ENCODE measurements at places on chromosomes 6 and 20. TPM values are rescaled to one million over a fixed set of nuclear protein-coding genes. Genes with fewer than 3 reads are reported as not detected.

DNA sequence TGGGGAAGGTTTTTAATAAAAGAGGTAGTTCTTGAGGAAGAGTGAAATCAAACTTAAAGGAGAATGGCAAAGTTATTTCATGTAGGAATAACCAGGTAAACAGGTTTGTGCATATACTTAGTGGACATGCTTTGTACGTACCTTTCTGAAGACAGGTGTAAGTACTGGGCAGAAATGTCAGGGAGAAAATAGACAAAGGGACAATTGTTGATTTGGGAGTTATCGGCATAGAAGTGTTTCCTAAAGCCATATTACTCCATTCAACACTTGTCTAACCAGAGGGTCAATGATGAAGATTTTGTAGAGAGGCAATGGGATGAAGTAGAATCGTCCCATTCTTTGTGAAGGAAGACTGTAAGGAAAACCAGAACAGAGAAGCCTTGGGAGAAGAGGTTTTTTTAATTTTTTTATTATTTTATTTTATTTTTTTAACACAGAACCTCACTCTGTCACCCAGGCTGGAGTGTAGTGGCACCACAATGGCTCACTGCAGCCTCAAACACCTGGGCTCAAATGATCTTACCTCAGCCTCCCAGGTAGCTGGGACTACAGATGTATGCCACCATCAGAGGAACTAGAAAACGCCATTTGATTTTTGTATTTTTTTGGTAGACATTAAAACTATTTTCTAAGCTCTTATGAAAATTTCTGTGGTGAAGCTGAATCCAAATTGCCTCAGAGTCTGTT is 18.0 kb downstream of the SMAP1 start:
- DNase-seq: no peak

GRCh38 chr20:19205981-19206396 is 6.5 kb upstream of the SLC24A3 start:
- DNase-seq: no peak

GRCh38 chr6:15296735-15297134 is 50.9 kb downstream of the JARID2 start:
- no peak for DNase-seq

DNA sequence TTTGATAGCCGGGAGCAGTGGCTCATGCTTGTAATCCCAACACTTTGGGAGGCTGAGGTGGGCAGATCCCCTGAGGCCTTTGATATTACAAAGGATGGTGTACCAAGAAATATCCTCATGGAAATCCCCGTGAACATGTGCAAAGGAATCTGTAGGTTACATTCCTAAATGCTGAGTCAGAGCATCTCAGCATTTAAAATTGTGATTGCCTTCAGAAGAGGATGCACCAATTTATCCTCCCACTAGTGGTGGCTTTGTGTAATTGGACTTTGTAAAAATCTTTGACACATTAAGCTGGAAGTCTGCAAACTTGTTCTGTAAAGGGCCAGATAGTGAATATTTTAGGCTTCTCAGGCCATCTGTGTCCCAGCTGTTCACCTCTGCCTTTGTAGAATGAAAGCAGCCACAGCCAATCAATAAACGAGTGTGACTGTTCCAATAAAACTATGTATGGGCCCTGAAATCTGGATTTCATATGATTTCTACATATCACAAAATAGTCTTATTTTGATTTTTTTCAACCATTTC is 11.8 kb downstream of the TMEM14B start:
- DNase-seq: peak; percentile 28

XKR7 gene
- total RNA-seq: 20.0 TPM

DNA sequence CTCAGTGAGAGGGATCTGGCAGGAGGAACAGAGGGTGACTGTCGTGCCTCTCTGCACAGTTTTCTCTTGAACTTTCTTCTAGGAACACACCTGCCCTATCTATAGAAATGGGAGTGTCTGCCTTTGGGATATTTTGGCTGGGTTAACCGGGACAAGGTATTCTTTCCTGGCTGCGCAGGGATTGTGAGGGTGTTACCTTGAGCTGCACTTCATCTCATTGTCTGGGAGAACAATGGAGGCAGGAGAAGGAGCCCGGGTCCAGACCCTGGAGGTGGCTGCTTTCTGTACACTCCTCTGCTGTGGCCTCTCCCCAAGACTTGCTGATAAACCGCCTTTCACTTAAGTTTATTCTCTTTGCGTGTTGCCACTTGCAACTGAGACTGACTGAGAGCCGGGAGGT is 192.8 kb downstream of the TBXT start:
- DNase-seq: no peak

GRCh38 chr20:58897488-58897887 is 45.0 kb downstream of the GNAS start:
- no peak for DNase-seq

- no peak for DNase-seq
Observed at GRCh38 chr20:11376420-11376819, 541.3 kb upstream of the BTBD3 start.

DNA sequence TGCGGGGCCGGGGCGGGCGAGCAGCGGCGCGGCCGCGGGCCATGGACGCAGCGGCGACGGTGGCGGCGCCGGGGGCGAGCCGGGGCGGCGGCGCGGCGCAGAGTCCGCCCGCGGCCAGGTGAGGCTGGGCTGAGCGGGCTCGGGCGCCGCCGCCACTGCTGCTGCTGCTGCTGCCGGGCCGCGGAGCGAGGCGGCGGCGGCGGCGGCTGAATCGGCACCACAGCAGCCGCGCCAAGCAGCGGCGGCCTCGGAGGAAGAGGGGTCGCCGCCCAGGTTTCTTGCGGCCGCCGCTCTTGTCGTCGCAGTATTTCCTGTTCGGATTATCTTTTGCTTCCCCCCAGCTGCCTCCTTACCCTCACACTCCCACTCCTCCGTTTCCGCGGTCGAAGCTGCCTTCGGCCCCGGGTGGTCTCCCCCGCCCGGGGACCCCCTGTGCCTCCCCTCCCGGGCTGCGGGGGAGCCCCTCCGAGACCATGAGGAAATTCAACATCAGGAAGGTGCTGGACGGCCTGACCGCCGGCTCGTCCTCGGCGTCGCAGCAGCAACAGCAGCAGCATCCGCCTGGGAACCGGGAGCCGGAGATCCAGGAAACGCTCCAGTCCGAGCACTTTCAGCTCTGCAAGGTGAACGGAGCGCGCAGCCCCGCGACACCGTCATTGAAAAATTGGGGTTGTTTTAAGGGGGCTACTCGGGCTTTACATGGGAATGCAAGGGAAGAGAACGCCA is at the start of gene STXBP5:
TSS of gene STXBP5 (plus strand) at position 358 of the 726 bp plus-strand sequence. CDS start at position 474, 116 bp downstream.
- peak; percentile 43 for DNase-seq

DNA sequence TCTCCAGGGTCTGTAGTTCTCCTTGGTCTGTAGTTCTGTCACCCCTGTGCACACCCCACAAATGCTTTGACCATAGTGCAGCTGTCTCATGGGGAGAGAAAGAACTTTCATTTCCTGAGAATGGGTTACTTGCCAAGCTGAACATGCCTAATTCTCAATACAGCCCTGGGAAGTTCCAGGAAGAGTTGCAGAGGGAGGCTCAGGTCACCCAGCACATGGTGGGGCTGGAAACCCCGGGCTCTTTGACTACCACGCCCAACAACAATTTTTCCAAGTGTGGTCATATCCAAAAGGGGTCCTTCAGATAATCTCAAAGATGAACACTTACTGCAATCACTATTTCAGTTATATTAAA is 2.2 kb upstream of the PTPRA start:
- DNase-seq: no peak

HRH3 gene
- total RNA-seq: 1.7 TPM

KIAA0408 gene
- total RNA-seq: 74.0 TPM

DNA sequence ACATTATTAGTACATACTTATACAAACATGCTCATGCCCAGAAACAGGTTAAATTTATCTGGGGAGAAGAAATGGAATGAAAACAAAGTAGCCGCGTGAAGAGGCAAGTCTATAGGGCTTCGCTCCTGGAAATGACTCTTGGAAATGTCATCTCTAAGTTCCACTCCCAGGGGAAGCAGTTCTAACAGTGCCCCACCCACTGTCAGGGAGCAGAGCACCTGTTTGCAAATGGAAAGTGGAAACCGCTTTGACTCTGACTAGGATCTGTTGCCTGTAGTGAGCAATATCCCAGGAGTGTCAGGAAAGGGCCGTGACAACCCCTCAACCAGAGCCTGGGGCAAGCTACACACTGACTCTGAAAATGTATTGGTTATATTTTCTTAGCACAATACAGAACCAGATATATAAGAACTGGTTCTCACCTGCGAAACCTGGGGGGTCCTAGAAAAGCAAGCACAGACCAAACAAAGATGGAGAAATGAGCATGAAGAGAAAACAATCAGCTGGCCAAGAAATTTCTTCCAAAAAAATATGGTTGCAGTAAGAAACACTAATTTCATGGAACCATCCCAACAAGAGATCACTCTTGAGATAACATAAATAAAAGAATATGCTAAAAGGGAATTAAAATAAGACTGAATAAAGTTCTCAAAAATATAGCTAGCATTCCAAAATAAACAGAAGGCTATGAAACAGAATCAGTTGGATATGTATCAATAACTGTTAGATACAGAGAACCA is 47.5 kb upstream of the CRISP1 start:
- DNase-seq: no peak

DNA sequence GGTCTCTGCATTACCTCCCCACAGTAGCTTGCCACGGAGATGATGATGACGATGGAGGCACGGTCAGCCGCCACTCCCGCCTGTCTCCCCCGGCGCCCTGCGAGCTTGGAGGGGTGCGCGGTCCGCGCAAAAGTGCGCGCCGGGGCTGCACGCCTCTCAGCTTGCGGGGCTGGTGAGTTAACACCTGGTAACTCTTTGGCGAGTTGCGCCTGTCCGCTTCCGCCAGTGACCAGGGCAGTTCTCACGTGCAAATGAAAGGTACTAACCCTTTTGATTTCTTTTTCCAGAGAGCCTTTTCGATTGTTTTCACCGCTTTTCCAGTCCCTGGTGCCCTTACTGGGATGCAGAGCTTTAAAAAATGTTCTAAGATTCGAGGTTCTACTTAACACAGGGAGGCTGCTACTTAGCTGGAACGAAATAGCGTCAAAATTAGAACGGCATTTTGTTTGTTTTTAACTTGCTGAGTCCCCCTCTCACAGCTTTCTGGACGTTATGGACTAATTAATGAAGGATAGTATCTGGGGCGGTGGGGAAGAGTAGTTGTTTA is 6.2 kb downstream of the GRIK2 start:
- DNase-seq: no peak

GRCh38 chr20:17735959-17736621 is 36.3 kb downstream of the BANF2 start:
- DNase-seq: no peak

RNF39 gene
- 0.18 TPM for total RNA-seq

DNA sequence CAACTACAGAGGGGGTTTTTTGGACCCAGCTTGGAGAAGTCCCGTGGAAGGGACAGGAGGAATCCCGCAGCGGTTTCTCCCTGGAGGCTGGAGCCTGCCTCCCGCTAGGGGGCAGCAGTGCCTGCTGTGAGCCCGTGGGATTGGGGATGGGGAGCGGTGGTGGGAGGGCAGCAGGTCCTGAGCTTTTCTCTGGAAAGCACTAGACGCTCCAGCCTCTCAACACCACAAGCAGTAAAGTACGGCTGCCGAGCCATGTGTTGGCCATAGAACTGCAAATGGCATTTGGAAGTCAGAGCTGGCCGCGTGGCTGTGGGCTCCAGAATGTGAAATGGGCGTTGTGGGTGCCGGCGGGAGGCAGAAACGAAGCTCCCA is 47.8 kb downstream of the GMPR start:
- DNase-seq: no peak

SERINC1 gene
- 345 TPM for total RNA-seq

DNA sequence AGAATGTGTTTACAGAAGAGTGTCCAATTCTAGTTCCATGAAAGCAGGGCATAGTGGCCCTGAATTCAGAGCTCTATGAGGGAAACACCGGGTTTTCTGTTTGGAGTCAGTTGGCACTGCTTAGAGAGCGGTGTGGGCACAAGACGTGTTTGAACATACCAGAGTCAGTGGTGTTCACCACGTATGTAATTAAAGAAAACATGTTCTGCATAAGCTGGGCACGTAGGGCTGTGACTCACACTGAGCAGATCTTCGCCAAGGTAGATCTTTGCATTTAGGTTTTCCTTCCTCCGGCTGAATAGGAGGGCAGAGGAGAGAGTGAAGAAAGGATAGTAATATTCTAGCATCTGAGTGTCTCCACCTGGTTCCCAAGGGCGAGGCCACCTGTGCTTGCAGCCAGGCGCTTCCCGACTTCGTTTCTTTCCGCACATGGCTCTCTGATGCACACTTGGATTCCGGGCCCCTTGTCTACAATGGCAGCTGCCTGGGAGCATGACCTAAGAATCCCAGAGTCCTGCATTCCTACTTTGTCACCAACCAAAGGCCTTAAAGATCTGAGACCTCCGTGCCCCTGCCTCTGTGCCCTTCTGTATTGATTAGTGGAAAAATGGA is 136.2 kb downstream of the ERMARD start:
- DNase-seq: no peak

DNA sequence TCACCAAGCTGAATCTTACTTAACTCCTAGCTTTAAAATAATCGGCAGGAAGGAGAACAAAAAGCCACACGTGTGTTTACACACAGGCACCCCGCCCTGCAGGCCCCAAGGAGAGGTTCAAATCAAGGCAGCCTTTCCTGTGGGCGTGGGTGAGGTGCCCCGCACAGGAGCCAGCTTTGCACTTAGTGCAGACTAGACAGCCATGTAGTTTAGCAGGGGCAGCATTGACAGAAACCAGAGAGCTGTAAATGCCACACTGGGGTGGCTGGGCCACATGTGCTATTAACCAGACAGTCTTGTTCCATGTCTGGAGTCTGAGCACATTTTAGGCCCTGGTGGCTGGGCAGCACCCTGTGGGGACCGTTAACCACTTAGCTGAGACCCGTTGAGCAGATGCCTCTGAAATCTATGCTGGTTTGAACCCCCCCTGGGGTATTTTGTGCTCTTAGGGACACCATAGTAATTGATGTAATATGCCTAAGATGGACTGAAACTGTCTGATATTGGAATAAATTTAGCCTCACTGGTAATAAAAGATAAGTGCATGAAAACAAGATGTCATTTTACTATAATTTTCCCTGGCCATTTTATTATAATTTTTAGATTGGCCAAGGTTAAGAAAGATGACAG is 106.4 kb upstream of the KCNG1 start:
- no peak for DNase-seq

TAAR1 gene
- not detected for total RNA-seq

STXBP5 gene
- 51.9 TPM for total RNA-seq

Measured in cerebellum (tissue), 4 donors.